ENCODE measurements at places on chromosomes 13 and 19.

DNA sequence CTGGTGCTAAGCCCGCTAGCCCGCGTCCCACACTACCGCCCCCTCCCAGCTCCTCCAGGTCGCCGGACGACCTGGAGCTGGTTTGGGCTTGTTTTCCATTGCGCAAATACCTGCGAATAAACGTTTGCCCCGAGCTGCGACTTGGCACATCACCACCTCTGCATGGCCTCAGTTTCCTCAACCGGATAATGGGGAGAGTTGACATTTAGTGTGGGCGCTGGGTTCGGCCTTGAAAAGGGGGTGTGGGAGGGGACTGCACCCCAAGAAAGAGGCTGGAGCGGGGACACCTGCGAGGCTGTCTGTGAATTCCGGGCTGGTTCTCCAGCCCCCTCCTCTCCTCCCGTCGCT, 11.0 kb upstream of the JUND start:
- no peak for DNase-seq

GRCh38 chr13:95544293-95544692, 8.2 kb upstream of the CLDN10 start:
- DNase-seq = no peak

DNA sequence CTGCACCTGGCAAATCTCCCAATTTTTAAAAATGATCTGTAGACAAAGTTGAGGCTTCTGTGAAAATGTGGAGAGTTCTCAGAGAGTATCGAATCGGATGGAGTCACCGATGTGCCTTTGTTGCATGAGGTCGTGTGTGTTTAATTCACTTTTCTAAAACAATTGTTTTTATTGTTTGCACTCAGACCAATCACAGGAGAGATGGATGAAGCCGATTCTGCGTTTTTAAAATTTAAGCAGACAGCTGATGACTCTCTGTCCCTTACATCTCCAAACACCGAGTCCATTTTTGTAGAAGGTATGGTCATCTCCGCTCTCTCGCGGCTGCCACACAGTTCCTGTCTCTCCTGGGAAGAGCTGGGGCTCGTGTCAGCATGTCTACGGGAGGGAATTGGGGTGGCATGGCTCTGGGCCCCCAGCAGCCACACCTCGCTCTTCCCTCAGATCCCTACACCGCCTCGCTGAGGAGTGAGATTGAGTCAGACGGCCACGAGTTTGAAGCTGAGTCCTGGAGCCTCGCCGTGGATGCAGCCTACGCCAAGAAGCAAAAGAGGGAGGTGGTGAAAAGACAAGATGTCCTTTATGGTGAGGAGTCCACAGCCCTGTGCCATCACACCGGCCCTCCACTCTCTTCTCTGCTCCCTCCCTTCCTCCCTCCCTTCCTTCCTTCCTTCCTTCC, 47.2 kb downstream of the PEX11G start:
- no peak for DNase-seq

- no peak for DNase-seq
Measured at GRCh38 chr19:35556846-35557538, 6.5 kb downstream of the ATP4A start.

GRCh38 chr19:29873024-29873800, 61.4 kb downstream of the CCNE1 start:
- peak; percentile 74 for DNase-seq

- DNase-seq = peak; percentile 76
Measured at GRCh38 chr13:97344265-97345175, 89.4 kb upstream of the RAP2A start.

DNA sequence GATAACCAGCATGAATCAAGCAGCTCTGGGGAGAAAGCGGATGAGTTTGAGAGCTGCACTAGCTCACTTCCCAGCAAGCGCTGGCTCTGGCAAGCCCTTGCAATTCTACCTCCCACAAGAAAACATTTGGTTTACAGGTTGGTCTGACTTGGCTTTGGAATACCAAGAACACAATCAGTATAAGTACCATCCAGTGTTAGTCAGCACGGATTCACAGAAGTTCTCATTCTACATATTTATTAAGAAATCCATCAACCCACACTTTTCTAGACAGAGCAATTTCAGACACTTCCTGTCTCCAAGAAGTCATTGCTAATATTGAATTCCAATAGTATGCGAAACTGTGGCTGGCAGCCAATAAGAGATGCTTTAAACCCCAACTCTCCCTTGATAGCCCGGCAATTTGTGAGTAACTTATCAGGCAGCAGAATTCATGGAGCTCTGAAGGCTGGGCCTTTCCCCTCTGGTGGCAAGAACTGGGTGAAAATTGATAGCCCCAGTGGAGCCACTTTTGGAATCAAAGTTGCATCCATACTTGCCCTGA, 59.4 kb upstream of the WASF3 start:
- DNase-seq = no peak

- no peak for DNase-seq
Measured at GRCh38 chr13:67740871-67741535, 510.9 kb upstream of the PCDH9 start.

DNA sequence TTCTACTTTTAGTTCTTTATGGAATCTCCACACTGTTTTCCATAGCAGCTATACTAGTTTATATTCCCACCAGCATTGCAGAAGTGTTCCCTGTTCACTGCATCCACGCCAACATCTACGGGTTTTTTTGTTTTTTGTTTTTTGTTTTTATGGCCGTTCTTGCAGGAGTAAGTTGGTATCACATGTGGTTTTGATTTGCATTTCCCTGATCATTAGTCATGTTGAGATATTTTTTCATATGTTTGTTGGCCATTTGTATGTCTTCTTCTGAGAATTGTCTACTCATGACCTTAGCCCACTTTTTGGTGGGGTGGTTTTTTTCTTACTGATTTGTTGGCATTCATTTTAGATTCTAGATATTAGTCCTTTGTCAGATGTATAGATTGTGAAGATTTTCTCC, 89.7 kb downstream of the FRY start:
- no peak for DNase-seq

- no peak for DNase-seq
Measured at GRCh38 chr13:64471916-64472315, 2758.2 kb downstream of the PCDH9 start.

- DNase-seq = no peak
Measured at GRCh38 chr13:54018485-54018884, 989.9 kb downstream of the OLFM4 start.

DNA sequence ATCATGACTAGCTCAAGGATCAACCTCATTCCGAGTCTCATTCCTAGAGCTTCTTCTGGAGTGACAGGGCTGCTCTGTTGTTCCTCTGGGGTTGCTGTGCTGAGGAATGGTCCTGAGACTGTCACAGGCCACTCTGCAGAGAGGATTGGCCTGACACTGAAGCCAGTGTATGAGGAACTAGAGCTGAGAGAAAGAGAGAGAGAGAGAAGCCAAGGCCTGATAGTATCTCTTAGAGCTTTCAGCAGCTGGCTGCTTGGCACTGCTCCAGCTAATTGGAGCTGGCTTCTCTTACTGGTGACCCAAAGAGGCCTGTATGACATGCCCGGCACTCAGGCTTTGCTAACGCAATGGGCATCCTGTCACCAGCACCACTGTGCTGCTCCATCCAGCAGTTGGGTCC, 73.4 kb upstream of the FLT1 start:
- DNase-seq = no peak

GRCh38 chr13:97720896-97721295, 232.6 kb upstream of the IPO5 start:
- DNase-seq = no peak

DNA sequence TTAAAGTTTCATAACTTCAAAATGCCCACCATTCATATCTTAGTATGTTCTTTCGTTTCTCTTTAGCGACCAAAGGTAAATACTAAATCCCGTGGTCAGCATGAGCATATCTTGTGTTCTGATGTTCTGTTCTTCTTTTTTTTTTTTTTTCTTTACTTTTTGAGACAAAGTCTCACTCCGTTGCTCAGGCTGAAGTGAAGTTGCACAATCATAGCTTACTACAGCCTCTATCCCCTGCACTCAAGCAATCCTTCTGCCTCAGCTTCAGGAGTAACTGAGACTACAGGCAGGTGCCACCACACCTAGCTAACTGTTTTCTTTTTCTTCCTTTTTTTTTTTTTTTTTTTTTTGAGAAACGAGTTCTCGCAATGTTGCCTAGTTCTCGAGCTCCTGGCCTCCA, 60.9 kb upstream of the ATP12A start:
- DNase-seq = no peak

DNA sequence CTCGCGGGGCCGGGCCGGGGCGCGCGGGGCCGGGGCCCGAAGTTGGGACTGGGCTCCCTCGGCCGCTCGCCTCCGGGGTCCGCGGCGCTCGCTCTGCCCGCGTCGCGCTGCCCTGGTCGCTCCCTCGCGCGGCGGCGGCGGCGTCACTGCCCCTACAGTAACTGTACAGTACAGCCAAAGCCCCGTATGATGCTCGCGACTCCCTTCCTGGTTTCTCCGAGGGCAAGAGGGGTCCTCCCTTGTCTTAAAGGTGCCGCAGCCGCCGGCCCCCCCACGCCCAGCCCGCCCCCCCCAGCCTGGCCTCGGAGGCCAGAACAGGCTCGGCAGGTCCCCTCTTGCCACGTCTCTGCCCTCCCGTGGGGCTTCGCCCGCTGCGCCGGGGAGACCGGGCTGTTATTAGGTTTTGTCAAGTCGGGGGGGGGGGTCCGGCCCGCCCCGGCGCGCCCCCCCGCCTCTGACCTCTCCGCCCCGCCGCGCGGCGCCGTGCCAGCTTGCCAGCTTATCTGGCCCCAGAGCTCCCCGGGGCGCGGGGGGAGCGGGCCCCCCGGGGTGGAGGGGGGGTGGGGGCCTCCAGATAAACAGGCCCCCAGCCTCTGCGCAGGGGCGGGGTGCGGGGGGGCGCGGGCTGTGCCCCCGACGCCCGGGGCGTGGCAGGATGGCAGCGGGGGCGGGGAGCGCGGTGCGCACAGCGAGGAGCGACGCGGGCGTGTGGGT, at the start of gene ZBTB7A:
ZBTB7A (minus strand) TSS at position 218 of the 714 bp plus-strand sequence. CDS start 11,667 bp downstream, outside the sequence.
- peak; percentile 87 for DNase-seq

DNA sequence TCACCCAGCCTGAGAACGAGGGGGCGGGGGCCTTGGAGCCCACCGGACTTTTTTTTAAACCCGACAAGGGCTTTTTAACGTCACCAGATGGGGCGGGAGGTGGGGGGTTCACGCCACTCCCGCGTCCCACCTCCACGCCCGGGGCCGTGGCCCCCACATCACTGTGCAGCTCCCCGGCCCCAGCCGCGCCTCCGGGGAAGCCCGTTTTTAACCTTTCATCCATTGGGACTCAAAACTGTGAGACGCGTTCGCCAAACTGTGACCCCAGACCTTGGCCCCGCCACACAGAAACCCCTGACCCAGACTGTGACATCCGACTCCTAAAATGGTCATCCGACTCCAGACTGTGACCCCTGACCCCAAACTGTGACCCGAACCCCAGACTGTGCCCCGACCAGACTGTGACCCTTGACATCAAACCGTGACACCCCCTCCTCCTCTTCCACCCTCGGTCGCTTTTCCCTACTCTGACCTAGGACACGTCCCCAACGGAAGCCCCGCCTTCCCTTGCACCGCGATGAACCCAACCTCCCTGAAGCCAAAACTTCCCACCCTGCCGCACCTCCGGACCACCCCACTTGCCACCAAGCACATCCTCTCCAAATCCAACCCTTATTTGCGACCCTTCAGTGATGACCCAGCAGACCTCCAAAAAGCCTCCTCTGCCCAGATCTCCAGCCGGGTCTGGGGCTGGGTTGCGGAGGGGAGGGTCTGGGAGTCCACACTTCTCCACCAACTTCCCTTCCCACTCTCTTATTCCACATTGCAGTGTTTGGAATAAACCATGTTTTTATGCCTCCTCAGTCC, 1.5 kb upstream of the GRWD1 start:
- DNase-seq = no peak

GRCh38 chr13:98476538-98476966, 100.4 kb downstream of the STK24 start:
- no peak for DNase-seq

- DNase-seq = no peak
Measured at GRCh38 chr13:33262062-33262487, 23.5 kb downstream of the STARD13 start.

DNA sequence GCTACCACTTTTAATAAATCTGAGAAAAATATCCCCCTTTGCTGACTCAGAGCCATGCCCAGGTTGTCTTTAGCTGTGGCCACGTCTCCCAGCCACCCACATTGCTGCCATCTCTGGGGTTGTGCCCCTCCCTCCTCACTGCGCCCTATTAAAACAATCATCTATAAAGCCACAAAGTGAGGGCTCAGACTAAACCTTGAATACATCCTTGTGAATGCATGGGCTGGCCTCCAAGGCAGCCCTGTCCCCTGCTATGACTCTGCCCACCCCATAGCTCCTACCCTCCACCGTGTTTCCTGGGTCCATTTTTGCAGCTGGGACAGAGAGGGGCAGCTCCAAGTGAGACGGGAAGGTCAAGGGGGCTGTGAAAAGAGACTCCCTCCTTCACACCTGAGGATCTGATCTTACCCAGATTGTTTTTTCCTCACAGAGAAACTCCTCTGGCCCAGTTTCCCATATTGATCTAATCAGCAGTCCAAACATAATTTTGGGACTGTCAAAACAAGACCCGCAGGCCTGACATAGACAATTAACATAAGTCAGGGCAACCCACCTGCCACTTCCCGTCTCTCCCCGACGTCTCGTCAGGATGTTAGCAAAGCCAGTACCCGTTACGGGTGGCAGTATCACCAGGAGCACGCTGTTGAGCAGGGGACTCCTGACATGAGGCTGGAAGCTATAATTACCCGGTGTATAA, 199.0 kb downstream of the KATNAL1 start:
- no peak for DNase-seq

DNA sequence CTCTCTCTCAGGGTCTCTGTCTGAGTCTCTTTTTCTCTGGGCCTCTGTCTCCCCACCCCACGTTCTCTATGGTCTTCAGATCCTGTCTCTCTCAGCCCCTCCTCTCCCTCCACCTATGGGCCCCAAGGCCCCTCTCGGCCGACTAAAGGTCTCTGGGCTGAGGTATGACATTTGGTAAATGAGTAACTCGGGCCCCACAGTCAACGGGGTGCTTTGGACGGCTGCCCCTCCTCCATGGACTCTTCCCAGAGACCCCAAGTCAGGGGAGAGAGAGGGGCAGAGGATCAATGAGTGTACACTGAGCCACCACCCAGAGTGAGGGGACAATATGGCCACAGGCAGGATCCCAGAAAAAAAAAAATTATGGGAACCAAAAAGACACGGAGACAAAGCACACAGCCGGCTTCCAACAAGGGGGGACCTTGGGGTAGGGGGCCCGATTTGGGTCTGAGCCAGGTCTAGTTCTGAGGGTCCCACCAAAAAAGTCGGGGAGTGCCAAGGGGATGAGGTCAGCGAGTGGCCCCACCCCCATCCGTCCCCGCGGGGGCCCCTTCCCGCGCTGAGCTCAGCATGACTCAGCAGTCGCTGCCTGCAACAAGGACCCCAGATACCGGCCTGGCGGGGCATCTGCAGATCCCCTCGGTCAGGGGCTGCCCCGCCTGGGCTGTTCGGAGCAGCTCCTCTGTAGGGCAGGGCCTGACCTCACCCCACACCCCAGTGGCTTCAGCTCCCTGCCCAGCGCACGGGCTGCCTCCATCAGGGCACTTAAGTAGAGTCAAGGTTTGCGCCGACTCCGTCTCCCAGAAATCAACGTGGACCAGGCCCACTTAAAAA, 1.5 kb upstream of the FTL start:
- DNase-seq = peak; percentile 30

GRCh38 chr13:23636360-23636759, 66.1 kb downstream of the TNFRSF19 start:
- DNase-seq = no peak

- DNase-seq = no peak
Measured at GRCh38 chr13:20192158-20192835, 441 bp downstream of the GJB2 start.
